ENCODE measurements at places on chromosomes 5 and 9.

DNA sequence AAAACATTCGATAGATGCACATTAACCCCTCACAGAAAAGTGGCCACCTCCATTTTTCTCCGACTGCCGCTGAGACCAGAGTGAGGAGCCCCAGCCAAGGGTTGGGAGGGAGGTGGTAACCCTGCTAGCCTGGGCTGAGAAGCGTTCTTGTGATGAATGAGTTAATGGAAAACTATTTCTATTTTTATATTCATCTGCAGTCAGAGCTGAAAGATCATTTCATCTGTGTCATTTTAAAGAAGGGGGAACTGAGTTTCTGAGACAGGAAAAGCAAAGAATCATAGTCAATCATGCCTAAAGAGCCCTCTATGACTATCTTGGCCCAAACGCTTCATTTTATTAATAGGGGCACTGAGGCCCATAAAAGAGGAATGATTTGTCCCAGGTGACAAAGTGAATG, 229.5 kb downstream of the PAPPA start:
- no peak for DNase-seq

- no peak for DNase-seq
Observed at GRCh38 chr9:626596-626995, 214.9 kb upstream of the DMRT1 start.

- DNase-seq = no peak
Observed at GRCh38 chr9:2024888-2025782, 10.0 kb downstream of the SMARCA2 start.

DNA sequence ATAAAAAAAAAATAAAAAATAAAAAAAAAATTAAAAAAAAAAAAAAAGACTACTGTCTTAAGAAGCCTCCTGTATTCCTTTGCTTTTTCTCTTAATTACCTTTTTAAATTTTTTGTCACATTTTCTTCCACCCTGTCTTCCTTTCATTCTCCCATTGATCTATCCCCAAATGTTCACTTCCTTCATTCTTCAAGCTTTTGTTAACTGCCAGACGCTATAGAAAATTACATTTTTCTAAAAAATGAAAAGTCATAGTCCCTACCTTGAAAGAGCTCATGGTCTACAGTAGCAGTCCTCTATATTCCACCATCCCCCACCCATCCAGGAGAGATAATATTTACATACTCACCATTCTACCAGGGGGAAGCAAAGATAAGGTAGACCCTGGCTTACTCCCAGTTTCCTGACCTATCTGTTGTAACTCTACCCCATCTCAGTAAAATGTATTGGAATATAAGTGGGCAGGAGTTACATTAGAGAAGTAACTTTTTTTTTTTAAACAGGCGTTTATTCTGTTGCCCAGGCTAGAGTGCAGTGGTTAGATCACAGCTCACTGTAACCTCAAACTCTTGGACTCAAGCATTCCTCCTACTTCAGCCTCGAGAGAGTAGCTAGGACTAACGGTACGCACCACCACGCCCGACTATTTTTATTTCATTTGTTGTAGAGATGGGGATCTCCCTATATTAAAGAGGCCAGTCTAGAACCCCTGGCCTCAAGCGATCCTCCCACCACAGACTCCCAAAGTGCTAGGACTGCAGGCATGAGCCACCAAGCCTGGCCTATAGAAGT, 3.8 kb upstream of the PRKAA1 start:
- DNase-seq = no peak

- no peak for DNase-seq
Observed at GRCh38 chr5:43210570-43210969, 18.5 kb downstream of the NIM1K start.
